Renal cortical epithelial cell (primary cell): ENCODE measurements at places on chromosomes 11 and 22. TPM values are rescaled to one million over a fixed set of nuclear protein-coding genes. Genes with fewer than 3 reads are reported as not detected.

- peak; percentile 85 for DNase-seq
These were observed 39.9 kb upstream of the SMIM38 start for GRCh38 chr11:69115586-69116560.

GRCh38 chr11:112318184-112318591 is 57.5 kb upstream of the PLET1 start:
- DNase-seq: peak; percentile 87

- no peak for DNase-seq
These were observed 38.5 kb upstream of the RIC3 start for GRCh38 chr11:8207080-8208000.

DNA sequence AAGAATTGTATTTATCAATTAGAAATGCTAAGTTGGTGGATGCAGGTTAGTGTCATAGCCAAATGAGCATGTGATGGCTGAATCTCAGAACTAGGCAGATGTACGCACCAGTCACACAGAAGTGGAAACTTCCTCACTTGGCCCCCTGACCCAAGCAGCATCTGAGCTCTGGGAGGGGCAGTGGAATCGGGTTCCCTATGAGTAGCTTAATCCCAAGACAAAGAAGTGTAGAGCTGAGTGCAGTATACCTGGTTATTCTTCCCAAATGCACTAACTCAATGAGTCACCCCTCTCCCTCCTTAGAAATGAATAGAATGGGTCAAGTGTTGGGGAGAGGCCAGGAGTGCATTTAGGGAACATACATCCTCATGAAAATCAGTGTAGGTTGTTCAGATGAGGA is 224.6 kb downstream of the FAT3 start:
- DNase-seq: no peak

DNA sequence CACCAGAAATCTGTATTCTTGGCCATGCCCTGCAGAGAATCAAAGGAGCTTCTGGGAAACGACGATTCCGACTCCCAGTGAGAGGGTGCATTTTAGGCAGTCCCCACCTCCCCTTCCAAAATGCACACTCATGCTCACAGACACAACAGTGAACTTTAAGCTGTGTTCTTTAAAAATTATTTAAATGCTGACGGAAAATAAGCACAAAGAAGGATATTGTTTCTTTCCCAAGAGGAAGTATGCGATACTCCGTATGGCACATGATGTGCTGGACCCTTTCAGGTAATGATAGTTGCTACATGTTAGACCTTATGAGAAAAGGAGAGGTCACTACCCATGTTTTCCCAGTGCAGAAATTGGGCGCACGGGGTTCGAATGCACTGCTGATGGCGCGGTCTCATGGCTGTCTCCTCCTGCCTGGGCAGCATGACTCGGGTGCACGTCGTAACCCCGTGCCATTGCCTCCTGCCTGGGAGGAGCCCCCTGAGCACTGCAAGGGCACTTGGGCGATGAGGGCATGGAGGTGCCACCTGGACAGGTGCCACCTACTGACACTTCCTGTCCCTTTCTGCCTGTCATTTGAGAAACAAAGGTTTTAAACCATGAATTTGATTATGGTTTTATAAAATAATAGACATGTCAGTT is 63.9 kb upstream of the CTTN start:
- no peak for DNase-seq

DNA sequence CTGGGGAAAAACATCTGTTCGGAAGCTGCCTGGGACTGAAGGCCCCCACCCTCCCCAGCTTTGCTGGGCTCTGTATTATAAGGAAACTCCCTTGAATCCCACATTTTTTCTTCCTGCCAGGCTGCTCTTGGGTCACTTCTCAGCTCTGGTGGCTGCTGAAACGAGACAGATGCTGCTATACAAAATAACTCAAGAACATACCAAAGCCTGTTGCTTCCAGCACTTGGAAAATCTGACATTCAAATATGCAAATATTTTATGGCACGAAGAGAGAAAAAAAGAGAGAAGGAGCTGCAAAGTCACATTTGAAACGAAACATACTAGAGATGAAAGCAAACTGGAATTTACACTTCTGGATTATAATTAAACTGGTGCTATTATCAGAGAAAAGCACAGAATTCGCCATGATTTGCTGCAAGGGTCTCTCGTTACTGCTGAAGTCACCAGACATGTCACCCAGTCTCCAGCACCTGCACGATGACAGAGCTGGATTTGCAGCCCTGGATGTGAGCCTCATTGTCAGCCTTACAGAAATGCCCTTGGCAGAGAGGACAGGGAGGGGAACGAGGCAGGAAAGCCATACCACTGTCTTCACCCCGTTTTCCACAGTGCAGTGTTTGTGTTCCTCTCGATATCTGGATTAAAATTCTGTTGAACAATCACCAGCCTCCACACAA is 47.9 kb upstream of the IGSF9B start:
- no peak for DNase-seq

DNA sequence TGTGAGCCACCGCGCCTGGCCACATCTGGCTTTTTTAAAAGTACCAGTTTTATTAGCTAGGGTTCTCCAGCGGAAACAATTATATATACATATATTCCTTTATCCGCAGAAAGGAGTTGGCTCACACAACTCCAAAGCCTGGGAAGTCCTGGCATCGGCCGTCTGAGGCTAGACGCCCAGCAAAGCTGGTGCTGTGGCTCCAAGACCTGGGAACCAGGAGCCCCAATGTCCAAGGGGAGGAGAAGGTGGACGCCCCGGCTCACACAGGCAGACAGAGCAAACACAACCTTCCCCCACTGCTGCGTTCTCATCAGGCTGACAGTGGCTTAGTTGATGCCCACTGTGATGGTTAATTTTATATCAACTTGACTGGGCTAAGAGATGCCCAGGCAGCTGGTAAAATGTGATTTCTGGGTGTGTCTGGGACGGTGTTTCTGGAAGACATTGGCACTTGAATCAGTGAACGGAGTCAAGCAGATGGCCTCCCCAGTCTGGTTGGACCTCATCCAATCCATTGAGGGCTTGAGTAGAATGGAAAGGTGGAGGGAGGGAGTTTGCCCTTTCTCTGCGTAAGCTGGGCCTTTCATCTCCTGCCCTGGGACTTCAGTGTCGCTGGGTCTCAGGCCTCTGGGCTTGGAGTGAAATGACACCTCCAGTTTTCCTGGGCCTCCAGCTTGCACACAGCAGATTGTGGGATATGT is 904.4 kb downstream of the BRD1 start:
- DNase-seq: no peak

DNA sequence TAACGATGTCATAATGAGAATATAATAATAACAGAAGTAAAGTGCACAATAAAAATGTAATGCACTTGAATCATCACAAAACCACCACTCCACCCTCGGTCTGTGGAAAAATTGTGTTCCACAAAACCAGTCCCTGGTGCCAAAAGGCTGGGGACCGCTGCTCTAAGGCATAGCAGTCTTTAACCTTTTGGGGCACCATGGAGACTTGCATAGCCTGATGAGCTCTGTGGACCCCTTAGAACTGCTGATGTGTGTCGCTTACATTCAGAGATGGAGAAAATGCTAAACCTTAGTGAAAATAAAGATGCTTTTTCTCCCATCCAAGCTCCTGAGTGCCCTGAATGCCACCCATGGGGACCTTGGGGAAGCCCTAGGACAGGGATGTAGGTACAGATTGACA is 87.6 kb upstream of the SEPTIN5 start:
- DNase-seq: no peak

DNA sequence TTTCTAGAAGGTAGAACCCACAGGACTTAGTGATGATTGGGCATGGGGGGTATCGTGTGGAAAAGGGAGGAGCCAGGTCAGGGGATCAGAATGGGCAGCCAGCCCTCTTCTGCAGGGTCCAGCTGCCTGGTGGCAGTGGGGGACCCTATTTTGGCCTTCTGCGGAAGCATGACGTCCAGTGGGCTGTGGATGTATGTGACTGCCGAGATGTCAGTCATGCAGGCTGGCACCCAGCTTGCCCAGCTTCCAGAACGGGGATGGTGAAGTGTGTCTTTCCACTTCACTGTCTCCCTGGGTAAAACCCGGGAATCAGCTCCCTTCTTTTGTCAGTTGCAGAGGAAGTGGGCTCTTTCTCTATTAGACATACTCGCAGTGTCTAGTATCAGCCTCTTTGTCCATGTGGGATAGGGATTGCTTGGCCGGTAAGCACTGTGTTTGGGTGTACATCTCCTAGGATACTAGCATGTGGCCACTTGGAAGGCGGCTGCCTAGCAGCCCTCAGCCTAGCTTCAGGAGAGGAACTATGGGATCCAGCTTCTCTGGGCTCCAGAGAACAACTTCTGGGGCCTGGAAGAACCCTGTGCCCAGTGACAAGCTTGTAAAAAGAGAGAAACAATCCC is 51.4 kb downstream of the GRIK4 start:
- no peak for DNase-seq

DNA sequence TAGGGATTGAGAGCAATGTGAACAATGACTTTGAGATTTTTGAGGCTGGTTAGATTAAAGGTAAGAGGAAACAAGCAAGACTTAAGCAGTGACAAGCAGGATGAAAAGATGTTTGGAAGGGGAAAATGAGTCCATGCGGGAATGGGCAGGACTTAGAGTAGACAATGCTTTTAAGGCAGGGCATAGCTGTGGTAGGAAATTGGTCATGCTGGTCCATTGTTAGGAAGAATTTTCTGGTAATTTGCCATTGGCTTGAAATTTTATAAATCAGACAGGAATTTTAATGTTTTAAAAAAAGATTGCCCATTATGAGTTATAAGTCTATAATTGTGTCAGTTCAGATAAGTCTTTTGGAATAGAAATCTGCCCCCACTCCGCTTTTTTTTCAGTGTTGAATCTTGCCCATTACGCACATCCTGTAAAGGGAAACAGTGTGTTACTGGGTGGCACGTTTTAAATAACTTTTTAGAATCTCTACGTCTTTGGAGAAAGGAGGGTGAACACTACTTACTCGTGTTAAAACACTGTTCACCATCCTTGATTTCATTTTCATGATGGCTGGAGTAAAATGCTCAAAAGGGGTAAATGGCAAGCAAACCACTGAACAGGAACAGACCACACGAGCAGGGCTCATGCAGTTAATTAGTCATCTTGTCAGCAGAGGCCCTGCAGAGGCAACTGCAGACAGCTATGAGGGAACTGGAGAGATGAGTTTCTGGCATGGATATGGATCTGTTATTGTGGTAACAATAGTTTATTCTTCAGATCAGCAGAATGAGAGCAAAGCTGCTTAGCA is 25.0 kb downstream of the SWAP70 start:
- DNase-seq: peak; percentile 84

- peak; percentile 64 for DNase-seq
These were observed 19.2 kb downstream of the NPTXR start for GRCh38 chr22:38824585-38824984.

DNA sequence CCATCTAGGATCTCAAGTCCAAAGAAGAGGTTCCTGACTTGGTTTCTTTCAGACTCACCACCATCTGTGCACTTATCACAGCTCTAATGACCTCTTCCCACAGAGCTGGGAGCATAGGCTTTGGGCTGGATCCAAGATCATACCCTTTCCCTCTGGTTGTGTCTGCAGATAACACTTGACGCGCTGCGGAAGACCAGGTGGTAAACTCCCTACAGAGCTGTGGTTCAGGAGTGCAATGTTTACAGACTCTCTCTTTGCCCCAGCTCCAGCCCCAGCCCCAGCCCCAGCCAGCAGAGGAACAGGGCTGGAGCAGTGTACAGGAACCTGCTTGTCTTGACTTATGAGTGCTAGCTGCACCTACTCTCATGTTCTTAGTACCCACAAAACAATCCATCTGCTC is 274.4 kb upstream of the SYN3 start:
- DNase-seq: no peak

- no peak for DNase-seq
These were observed 13.8 kb downstream of the CHRDL2 start for GRCh38 chr11:74717221-74717969.

DNA sequence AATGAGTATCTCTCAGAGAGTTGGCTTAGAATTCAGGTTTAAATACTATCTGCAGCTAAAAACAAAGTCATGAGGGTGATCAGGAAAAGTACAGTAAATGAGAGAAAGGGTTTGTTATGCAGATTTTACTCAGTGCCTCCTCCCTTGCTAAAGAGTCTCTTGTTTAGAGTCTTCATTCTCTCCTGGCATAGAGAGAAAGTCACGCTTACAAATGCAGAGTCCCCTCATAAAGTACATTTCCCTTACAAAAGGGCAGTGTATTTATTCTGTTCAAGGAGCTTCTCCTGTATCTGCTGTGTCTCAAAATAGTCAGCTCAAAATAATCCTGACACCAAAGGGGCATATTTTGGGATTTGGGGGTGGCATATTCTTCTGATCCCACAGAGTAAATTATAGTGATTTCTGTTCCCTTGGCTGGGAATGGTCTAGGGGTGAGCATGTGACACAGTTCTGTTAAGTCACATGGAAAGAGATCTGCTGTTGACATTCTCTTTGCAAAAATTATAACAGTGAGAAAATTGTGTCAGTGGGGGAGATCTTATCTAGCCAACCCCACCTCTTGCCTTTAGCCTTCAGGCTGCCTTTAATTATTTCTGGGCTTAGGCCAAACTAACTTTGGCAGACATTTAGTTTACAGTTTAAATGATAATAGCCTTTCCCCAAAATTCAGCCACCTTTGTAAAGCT is 102.9 kb downstream of the MTNR1B start:
- DNase-seq: no peak

DNA sequence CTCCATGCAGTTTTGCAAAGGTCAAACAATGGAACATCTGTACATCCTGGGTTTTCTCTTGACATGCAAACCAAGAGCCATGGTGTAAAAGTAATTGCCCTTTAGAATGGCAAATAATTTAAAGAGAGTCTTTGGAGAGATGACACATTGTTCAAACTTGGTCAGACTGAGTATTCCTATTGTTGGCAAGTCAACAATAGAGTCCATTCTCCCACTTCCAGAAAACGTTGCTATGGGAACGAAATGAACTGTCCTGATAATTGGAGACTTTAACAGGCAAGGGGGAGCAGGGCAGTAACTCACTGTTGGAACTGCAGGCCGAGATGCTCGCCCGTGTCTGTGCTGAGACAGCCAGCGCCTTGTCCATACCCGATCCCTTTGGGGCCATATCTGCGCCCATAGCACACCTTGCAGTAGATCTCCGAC is 13.9 kb downstream of the CSRP3 start:
- DNase-seq: no peak

DNA sequence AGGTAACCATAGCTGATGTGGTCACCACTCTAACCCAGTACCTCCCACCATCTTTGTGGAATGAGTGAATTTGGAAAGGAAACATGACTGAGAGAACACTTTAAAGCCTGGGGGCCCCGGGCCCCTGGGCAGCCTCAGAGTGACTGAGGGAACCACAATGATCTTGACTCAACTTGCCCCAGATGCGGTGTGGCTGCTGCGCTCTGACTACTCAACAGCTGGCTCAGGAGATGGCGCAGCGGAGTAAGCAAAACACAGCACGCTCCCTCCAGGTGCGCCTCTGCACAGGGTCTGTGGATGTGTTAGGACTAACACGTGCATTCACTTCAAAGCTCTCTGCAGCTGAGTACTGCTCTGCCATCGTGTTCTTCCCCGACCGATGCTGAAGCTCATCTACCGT is 5.9 kb downstream of the RNF215 start:
- DNase-seq: no peak

GRCh38 chr11:8593935-8594909 is at the start of gene STK33:
TSS of gene STK33 (minus strand) at chr11:8594228. CDS start at chr11:8474905, 119,323 bp downstream.
- DNase-seq: peak; percentile 16

Gene MS4A6A
- not detected in 2 replicates for total RNA-seq

Gene HBE1
- not detected in 2 replicates for total RNA-seq

Gene DGCR6
- 0.40 and 1.6 TPM in 2 replicates for total RNA-seq

Gene RAC2
- 3.5 and 13.7 TPM in 2 replicates for total RNA-seq

Gene TUBA8
- total RNA-seq: 0.35 and 1.2 TPM in 2 replicates

Gene SLC22A25
- total RNA-seq: not detected in 2 replicates

Gene ART1
- not detected in 2 replicates for total RNA-seq

Gene FAT3
- 1.9 and 24.4 TPM in 2 replicates for total RNA-seq

Gene SLC22A9
- not detected in 2 replicates for total RNA-seq

Gene OR52I1
- not detected in 2 replicates for total RNA-seq

Gene PDE2A
- 0.50 and 1.9 TPM in 2 replicates for total RNA-seq
